ENCODE measurements at places on chromosomes 1 and 21. TPM values are rescaled to one million over a fixed set of nuclear protein-coding genes. Genes with fewer than 3 reads are reported as not detected.

- peak overlapping the region; percentile 14 for H3K27ac ChIP-seq
- H3K4me3 ChIP-seq = peak overlapping the region; percentile 15
- peaks cover 29% of the 10 kb centered on the region for H3K36me3 ChIP-seq
- no peaks in the 10 kb centered on the region for H3K27me3 ChIP-seq
Measured at GRCh38 chr1:41003640-41004220, 17.8 kb downstream of the SLFNL1 start.

GRCh38 chr1:3581296-3582036, 29.8 kb downstream of the MEGF6 start:
- H3K36me3 ChIP-seq = no peaks in the 10 kb centered on the region
- H3K4me1 ChIP-seq = no peaks in the 10 kb centered on the region
- no peak for DNase-seq
- H3K4me3 ChIP-seq = no peak overlapping the region

Gene AKT3
- 38.1 TPM for total RNA-seq

Gene KISS1
- total RNA-seq = not detected

DNA sequence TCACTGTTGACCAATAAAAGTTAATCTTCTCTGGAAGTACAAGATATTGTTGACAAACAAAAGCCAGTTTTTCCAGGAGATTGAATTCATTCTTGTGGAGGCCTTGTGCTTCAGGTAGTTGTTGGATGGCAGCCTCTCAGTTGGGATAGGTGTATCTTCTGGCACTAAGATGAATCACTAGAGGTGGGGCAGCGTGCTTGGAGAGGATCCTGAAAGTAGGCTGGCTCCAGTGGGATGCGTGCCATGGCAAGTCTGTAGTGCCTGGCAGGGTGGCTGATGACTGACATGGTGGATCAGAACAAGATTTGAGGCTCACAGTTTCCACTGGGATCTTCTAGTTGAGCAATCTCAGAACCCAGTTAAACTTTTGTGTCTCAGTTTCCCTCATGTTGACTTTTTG, 2.4 kb downstream of the VPS13D start:
- no peaks in the 10 kb centered on the region for H3K27me3 ChIP-seq
- H3K36me3 ChIP-seq = no peaks in the 10 kb centered on the region
- no peak for DNase-seq
- H3K27ac ChIP-seq = no peak overlapping the region

DNA sequence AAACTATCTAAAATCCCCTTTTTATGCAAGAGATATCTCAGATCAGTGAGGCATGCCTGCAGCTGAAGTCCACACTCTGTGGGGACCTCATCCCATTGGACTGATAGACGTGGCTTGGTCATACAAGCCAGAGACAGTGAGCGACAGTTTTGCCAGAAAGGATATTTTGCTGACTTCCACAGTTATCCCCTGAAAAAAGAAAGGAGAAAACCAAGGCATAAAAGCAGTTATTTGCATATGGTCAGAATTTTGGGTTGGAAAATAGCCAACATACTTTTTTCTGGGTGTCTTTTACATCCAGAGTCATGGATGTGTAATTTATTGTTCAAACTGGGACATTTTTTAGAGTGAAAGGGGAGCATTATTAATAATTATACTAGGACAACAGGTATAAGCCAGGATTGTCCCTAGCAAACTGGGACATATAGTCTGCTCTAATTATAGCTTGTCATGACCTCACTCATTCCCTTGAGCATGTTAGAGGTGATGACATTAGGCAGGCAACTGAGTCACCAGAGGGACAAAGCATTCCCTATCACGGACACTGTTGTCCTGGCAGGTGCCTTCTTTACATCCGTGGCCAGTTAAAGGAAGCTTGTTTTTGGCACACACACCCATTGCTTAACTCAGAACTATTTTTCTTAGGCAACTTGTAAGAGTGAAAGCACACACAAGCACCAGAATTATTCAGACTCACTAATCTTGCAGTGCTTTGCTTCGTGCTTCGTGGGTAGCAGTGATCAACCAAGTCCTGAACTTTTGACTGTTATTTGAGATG, 65.5 kb downstream of the PRRX1 start:
- DNase-seq = no peak
- no peak overlapping the region for H3K4me3 ChIP-seq
- no peaks in the 10 kb centered on the region for H3K36me3 ChIP-seq

DNA sequence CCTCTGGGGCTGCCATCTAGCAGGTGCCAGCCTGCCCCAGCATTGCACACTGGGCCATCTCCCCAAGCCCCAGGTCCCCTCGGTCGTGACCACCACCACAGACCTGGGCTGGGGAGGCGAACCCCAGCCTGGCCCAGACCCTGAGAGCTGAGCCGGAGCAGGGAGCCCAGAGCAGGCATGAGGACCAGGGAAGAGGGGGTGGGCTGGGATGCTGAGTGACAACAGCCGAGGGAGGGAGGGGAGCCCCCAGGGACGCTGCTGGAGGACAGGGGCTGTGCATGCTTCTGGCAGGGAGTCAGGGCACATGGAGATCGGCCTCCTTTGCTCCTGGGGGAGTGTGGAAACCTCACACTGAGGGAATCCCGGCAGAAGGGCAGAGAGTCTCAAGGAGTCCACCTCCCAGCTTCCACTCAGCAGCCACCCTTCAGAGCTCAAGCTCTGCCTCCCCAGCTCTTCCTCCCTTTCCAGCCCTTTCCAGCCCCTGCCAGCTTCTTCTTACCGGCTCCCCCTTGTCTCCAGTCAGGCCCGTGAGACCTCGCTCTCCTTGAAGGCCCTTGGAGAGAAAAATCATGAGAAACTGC, 23.7 kb upstream of the PEF1 start:
- peaks cover 19% of the 10 kb centered on the region for H3K4me1 ChIP-seq
- H3K27me3 ChIP-seq = peaks cover 23% of the 10 kb centered on the region
- H3K27ac ChIP-seq = no peak overlapping the region
- no peak overlapping the region for H3K4me3 ChIP-seq

Gene THEMIS2
- total RNA-seq = 51.9 TPM

DNA sequence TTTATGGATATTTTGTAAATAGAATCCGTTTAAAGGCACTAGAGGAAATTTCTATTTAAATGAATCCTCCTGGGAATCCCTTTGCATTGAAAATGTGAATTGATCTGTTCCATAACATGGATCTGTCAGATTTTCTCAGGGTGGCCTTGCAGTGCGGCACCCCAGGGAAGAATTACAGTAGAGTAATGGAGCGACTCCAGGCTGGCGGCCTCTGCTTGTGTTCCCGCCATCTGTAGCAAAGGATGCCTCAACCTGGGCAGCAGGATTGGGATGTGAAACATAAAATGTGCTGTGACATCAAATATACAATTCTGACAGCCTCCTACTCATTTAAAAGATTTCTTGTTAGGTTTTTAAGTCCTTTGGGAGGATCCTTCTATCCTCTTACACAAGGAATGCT, 115.9 kb downstream of the RHOU start:
- H3K4me1 ChIP-seq = no peaks in the 10 kb centered on the region
- no peak overlapping the region for H3K27ac ChIP-seq
- no peak overlapping the region for H3K4me3 ChIP-seq

GRCh38 chr1:156033011-156033410, 12.3 kb upstream of the SSR2 start:
- H3K27me3 ChIP-seq = no peaks in the 10 kb centered on the region
- no peak overlapping the region for H3K4me3 ChIP-seq
- no peaks in the 10 kb centered on the region for H3K4me1 ChIP-seq

- no peak for DNase-seq
- H3K4me3 ChIP-seq = no peak overlapping the region
Measured at GRCh38 chr1:110118636-110119396, 6.6 kb downstream of the UBL4B start.

Gene FCRL5
- total RNA-seq = not detected

Gene SPAG17
- not detected for total RNA-seq

DNA sequence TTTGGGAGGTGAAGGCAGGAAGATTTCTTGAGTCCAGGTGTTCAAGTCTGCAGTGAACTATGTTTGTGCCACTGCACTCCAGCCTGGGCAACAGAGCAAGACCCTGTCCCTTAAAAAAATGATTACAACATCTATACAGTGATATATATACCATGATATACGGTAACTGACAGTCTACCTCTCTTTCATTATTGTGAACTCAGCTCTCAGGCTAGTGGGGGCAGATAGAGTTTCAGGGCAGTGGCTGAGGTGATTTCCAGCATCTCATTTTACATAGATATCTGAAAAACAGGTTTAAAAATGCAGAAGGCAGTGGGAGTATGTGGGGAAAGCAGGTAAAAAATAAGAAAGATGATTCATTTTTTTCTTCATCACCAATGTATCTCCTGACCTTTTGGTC, 8.1 kb upstream of the NTNG1 start:
- no peak overlapping the region for H3K27ac ChIP-seq
- H3K36me3 ChIP-seq = no peaks in the 10 kb centered on the region
- peaks cover 25% of the 10 kb centered on the region for H3K27me3 ChIP-seq
- no peak for DNase-seq

GRCh38 chr1:165212229-165212628, 144.3 kb downstream of the LMX1A start:
- H3K36me3 ChIP-seq = no peaks in the 10 kb centered on the region
- no peak overlapping the region for H3K4me3 ChIP-seq
- no peak for DNase-seq

Gene HPCA
- not detected for total RNA-seq

Gene RSRP1
- 171 TPM for total RNA-seq

DNA sequence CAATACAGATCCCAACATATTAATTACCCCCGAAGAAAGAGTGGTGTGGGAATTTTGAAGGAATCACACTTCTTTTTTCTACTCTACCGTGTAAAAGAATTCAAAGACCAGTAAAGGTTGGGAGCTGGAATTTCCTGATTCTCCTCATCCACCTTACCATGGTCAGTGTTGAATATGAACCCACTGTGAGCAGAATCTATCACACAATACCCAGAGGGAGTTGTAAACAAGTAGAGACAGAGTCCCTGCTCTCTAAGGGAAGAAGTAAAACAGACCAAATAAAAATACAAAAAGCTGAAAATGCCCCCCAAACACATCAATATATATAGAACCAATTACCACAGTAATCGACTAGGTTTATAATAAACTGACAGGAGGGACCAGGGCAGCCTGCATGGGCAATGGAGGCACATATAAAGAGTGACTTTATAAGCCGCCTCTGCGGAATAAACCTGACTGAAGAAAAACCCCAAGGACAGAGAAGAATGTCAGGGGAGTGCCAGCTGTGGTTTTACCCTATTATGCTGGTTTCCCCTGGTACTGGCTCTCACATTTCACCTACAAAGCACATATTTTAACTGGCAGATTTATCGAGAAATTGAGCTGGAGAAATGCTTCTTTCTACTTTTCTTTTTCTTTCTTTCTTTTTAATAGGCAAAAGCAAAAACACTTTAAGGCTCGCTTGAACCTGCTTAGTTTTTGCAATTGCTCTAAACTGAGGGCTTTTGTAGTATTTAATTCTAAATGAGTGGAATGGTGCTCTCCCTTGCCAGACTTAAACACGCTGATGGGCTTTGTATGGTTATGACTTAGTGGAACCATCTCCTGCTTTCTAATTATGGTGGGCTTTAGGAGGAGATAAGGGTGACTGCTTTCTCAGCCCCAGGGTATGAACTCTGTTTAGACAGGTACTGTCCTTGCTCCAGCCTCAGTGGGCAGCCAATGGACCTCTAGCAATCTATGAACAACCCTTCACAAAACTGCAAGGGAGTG, 244.8 kb downstream of the ASTN1 start:
- no peaks in the 10 kb centered on the region for H3K36me3 ChIP-seq
- H3K4me3 ChIP-seq = no peak overlapping the region
- DNase-seq = no peak
- peaks cover 6% of the 10 kb centered on the region for H3K27me3 ChIP-seq
- no peak overlapping the region for H3K27ac ChIP-seq

- no peaks in the 10 kb centered on the region for H3K36me3 ChIP-seq
- peak overlapping the region; percentile 36 for H3K4me3 ChIP-seq
- no peak for DNase-seq
- peaks cover 16% of the 10 kb centered on the region for H3K4me1 ChIP-seq
- peaks cover 11% of the 10 kb centered on the region for H3K27me3 ChIP-seq
Measured at GRCh38 chr1:39104158-39105060, 78.3 kb downstream of the NDUFS5 start.

Gene C1orf87
- total RNA-seq = not detected

Gene LCA5L
- not detected for total RNA-seq

- no peaks in the 10 kb centered on the region for H3K27me3 ChIP-seq
- no peaks in the 10 kb centered on the region for H3K36me3 ChIP-seq
- H3K27ac ChIP-seq = peak overlapping the region; percentile 69
- DNase-seq = no peak
- H3K4me3 ChIP-seq = peak overlapping the region; percentile 55
Measured at GRCh38 chr1:22041505-22041904, 11.0 kb upstream of the CDC42 start.

Gene RNU1-4
- total RNA-seq = 3,879 TPM

DNA sequence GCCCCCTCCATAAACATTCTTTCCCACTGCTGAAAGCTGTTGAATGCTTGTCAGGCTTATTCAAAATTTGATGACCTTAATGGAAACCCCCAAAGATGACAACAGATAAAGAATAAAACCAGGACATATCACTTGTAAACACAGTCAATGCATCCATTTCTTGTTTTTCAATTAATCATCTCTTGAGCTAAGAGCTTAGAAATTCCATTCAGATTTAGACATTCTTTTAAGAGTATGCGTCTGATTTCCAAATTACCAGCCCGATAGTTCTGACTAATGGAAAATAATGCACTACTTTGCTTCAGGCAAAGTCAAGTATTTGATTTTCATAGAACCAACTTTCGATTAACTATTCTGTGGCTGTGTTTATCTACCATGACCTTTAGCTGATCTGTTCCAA, 100.6 kb upstream of the RUNX1 start:
- peaks cover 16% of the 10 kb centered on the region for H3K36me3 ChIP-seq
- peaks cover 20% of the 10 kb centered on the region for H3K4me1 ChIP-seq
- H3K4me3 ChIP-seq = no peak overlapping the region

DNA sequence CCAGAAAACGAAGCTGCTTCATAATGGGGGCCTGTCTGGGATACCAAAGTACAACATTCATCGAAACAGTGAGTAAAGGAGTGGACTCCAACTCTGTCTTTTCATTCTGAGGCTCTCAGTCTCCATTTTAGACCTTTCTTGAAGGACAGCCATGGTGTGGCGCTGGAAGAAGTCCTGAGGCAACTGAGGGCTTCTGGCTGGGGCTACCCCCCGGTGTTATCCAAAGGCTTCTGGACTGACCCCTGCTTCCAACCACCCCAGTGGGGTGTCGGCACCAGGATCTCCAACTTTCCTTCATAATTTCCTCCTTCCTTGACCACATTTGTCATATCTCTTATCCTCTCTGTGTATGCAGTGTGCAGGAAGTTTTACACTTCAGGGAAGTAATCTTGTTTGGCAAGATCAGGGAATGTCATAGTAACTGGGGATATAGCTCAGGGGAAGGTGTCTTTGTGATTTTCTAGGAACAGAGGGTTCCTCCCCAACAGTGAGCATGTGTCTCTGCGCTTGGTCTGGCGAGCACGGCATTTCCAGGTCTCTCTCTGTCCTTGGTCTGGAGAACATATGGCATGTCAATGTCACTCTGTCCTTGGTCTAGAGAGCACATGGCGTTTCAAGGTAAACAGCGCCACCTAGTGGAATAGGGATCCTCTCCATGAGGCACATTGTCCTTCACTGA, 19.4 kb upstream of the BSDC1 start:
- peak; percentile 87 for DNase-seq
- no peak overlapping the region for H3K27ac ChIP-seq
- H3K27me3 ChIP-seq = peaks cover 17% of the 10 kb centered on the region
- peaks cover 6% of the 10 kb centered on the region for H3K4me1 ChIP-seq
- no peaks in the 10 kb centered on the region for H3K36me3 ChIP-seq

- peak overlapping the region; percentile 86 for H3K27ac ChIP-seq
- peaks cover 14% of the 10 kb centered on the region for H3K27me3 ChIP-seq
- peaks cover 44% of the 10 kb centered on the region for H3K4me1 ChIP-seq
- peak overlapping the region; percentile 87 for H3K4me3 ChIP-seq
- peak; percentile 89 for DNase-seq
Measured at GRCh38 chr1:228464487-228464983, 22.6 kb upstream of the RNF187 start.

All from natural killer cell treated with Interleukin-12 subunit alpha and Interleukin-12 subunit beta and Interleukin-15 and Interleukin-18, amount 100 ng/mL, for 72 hours (primary cell).